ENCODE measurements at places on chromosomes 2 and 18.

- DNase-seq, result no peak
These were observed 35.6 kb downstream of the COA5 start for GRCh38 chr2:98572676-98573075.

GRCh38 chr2:78721355-78722033 lies 304.0 kb upstream of the REG3G start:
- DNase-seq, result no peak

GRCh38 chr18:433960-434359 lies 66.5 kb downstream of the COLEC12 start:
- DNase-seq, result no peak

- DNase-seq, result peak; percentile 63
These were observed 222.1 kb downstream of the MTX2 start for GRCh38 chr2:176491172-176491904.

- no peak for DNase-seq
These were observed 29.6 kb downstream of the CELF4 start for GRCh38 chr18:37535968-37536367.

DNA sequence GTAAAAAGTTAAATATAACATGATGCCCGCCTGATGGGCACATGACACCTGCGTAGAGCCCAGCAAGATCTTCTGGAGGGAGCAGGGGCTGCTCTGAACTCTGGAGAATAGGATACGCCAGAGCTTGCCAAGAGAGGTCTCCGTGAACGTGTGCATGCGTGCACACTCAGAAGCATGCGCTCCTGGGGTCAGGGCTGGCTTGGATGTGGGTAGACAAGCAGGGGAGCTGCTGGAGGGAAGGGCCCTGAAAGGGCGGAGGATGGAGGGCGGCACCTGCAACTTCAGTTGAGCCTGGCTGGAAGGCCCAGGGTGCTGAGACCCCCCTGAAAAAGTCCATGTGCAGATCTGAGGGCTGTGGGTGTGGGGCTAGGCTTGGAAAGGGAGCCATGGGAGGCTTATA lies 828.4 kb upstream of the SALL3 start:
- DNase-seq, result no peak

DNA sequence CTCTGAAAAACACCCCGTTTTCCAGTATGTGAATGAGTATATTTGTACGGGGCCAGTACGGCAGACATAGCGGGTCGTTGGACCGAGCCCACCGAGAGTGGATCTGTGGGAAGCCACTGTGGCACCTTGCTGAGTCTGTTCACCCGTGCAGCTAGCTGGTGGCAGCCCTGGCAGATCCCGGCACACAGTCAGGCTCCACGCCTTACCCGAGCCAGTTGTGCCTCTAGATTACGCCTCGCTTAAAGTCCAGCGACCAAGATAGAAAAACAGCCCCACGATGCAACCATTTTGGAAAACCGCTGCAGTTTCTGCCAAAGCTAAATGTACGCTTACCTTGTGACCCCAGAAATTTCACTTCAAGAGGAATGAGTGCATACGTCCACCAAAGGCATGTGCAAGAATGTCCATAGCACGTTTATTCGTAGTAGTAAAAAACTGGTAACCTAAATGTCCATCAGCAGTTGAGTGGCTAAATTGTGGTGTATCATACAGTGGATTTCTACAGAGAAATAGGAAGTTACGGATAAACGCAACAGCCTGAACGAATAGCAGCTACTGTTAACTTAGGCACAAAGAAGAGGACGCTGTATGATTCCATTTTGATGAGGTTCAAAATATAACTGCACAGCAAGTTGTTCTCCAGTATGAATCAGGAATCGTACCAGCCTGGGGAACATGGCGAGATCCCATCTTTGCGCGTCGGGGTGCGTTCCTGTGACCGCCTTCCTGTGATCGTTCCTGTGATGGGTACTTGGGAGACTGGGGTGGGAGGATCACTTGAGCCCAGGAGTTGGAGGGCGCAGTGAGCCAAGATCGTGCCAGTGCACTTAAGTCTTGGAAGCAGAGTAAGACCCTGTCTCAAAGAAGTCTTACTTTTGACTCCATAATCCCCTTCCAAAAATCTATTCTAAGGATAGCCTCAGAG lies 688 bp upstream of the WDR33 start:
- no peak for DNase-seq

DNA sequence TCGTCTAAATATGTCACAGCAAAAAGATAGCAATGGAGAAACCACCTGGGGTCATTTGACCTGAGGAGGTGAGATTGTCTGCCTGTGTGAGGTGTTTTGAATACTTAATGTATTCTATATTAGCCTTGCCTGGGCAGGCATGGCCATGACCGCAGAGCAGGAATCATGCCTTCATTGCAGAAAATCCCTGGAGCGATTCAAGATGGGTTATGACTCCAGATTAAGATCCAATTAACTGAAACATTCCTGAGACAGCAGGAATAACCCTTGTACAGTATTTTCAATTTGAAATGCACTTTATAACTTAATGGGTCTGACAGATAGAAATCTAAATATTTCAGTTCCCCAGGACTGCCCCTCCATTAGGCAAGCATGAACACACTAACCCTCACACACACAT lies 227.3 kb upstream of the RAB6C start:
- no peak for DNase-seq

DNA sequence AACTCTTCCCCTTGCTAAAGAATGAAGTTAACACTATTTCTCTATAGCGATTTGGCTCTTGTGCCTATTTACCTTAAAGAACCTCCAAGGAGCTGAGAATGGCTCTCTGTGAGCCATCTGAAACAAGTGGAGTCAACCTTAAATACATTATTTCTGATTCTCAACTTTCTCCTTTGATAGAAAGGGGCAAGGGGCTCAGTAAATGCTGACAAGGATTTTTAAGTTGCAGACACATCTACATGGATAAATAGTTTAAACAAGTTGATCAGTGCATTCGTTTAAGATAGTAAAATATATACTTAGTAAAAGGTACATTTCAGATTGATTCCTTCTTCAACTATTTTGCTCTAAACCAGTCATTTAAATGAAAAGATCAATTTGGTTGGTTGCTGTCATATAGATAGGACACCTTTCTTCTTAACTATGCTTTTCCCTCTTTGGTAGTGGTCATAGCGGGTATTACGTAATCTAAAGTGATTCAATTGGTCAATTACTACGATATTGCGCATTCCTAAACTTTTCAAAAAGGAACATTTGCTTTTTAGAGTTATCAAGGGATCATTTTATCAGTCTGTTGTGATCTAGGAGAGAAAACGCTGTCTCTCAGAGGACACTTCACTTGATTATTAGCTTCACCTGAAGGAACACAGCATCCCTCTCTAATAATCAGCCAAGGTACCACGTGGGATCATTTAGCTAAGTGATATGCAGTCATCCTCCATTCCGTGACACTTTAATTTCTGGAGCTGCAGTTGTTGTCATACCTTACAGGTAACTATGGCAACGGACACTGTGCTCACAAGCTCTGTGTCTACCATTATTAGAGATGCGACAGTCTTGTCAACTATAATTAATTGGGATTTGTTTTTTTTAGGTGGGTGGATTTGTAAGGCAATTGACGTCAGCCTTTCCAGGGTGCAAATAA lies 50.9 kb upstream of the KCNE4 start:
- DNase-seq, result no peak

DNA sequence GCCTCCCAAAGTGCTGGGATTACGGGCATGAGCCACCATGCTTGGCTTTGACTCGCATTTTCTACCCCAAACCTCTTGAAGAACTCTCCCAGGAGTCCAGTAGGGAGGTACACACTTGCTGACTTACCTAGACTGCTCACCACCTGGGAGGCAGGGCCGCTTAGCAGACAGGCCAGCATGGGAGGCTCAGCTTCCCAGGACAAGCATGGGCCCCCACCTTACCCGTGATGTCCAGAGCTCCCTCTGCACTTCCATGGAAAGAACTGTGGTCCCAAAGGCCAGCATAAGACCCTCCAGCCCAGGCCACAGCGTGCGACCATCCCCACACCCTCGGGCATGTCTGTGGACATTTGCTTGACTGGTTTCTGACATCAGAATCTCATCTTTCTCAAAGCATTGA lies 36.8 kb downstream of the ST8SIA5 start:
- no peak for DNase-seq

DNA sequence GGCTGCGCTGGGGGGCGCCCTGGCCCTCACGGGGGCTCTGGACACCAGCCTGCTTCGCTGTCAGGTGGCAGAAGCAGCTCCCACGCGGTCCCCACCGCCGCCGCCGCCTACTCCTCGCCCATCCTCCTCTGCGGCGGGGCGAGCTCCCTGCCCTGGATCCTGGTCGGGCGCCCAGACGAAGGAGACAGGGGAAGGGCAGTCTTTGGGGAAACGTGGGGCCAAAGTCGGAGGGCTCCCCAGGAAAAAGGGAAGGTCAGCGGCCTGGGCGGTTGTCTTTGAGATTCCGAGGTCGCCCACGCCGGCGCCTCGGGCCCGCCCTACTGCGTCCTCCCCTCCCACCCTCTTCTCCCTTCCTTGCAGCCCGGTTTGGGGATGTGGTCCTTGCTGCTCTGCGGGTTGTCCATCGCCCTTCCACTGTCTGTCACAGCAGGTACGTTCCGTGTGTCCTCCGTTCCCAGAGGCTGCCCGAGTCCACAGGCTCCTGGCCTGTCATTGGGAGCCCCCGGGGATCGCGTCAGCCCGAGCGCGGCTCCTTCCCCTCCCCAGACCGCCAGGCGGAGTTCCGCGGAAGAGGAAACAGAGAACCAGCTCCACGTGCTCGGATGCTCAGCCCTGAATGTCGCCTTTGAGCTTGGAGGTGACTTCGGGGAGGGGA lies 800 bp downstream of the IL1RL2 start:
- DNase-seq, result peak; percentile 80

DNA sequence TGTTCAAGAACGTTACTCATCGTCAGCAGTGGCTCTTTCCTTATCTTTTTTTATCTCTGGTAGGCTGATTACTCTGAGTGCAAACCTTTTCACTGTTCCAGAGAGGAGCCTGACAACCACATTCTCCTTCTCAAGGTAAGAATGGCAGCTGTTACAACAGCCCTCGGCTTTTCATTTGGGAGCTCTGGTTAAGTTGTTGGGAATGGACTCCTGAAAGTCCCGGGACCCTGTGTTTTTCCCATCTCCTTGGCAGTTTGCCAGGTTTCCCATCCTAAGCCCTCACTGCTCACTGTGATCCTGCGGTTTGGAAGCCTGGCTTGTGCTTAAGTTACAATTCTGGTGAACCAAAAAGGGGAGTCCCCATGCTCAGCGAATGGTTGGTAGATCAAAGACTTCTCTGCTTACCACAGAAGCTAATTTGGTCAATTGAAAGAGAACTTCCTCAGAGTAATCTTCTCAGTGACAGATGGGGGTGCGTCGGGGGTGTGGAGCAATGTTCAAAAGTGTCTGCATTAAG lies 122.3 kb downstream of the LYPD6B start:
- DNase-seq, result no peak

GRCh38 chr2:68453761-68454360 lies 13.2 kb downstream of the FBXO48 start:
- no peak for DNase-seq

GRCh38 chr2:98474979-98475632 lies 30.4 kb downstream of the INPP4A start:
- DNase-seq, result no peak

GRCh38 chr2:14927021-14927564 lies 294.6 kb downstream of the LRATD1 start:
- no peak for DNase-seq

- DNase-seq, result peak; percentile 83
These were observed 807 bp upstream of the CREB1 start for GRCh38 chr2:207528980-207529329.

GRCh38 chr2:132547090-132547687 lies 122.8 kb downstream of the LYPD1 start:
- DNase-seq, result peak; percentile 76

GRCh38 chr2:70936165-70936978 lies 672 bp downstream of the ATP6V1B1 start:
- peak; percentile 43 for DNase-seq

- DNase-seq, result no peak
These were observed 64.0 kb downstream of the TFCP2L1 start for GRCh38 chr2:121220995-121221394.

DNA sequence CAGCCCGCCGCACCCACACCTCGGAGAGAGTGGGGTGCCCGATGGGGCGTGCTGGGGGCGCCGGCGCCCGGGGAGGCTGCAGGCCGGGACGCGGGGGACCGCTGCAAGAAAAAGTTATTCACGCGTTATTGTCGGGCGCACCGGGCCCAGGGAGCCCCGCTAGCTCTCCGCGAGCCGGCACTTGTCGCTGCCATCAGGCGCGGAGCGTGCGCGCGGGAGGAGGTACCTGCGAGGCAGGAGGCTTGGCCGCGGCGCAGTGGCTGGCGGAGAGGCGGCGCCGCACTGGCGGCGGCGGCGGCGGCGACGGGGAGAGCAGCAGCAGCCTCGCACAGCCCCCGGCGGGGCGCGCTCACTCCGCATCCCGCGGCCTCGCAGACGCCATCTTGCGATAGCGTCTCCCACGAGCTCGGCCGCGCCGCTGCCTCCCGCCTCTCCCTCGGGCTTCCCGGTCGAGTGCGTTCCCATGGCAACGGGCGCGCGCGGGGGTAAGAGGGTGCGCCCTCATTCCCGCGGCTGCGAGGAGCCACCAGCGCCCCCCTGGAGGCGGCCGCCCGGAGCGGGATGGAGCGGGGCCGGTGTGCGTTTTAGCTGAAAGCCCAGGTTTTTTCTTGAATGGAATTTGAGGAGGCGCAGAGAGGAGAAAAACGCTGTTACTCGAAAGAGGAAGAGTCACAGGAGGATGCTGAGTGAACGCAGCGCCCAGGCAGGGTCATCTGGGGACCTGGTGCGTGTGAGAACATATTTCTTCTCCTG lies at the start of gene CHN1:
Gene CHN1, minus strand, starts transcription at position 402 of the 753 bp plus-strand sequence. CDS start 469 bp downstream, outside the sequence.
- DNase-seq, result peak; percentile 82

DNA sequence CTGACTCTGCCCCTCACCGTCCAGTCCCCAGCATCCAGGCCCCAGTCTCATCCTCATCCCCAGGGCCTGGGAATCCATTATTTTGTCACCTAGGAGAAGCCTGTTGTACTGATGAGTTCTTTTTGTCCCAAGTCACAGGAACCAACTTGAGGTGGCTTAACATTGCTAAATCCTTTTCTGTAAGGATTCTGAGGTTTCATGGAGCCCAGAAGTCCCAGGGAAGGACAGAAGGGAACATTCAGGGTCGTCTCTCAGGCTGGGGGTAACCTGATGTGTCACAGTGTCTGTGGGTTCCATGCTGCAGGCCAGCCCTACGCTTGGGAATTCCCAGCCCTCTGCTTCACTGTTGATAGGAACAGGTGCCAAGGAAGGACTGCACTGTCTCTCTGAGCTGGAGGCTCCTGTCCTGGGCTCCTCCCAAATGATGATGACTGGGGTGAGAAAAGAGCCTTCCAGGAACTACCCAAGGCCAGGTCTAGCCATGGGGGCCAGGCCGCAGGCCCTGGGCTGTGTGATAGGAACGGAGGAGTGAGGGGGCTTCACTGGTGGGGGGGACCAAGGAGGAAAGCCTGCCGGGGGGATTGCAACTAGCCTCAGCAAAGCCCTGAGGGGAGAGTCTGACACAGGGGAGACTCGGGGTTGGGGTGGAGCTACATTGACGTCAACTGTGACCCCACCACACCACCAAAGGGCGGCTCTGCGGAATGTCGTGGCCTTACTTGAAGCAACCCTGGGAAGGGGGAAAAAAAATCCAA lies 145.7 kb downstream of the SMAD7 start:
- DNase-seq, result peak; percentile 44

GRCh38 chr18:27750014-27750413 lies 426.9 kb downstream of the CDH2 start:
- no peak for DNase-seq
